ENCODE measurements at places on chromosomes 11 and 22. TPM values are rescaled to one million over a fixed set of nuclear protein-coding genes. Genes with fewer than 3 reads are reported as not detected.
A peak's percentile ranks its signal among the peaks of the same experiment; 100 is the strongest.

GRCh38 chr11:75602951-75603350 is 40.9 kb downstream of the SERPINH1 start:
- no peaks in the 10 kb centered on the region for H3K4me1 ChIP-seq
- H3K27ac ChIP-seq, result no peak overlapping the region
- DNase-seq, result no peak
- H3K4me3 ChIP-seq, result no peak overlapping the region
- H3K36me3 ChIP-seq, result no peaks in the 10 kb centered on the region

- H3K36me3 ChIP-seq, result no peaks in the 10 kb centered on the region
- DNase-seq, result no peak
- no peaks in the 10 kb centered on the region for H3K27me3 ChIP-seq
- H3K4me1 ChIP-seq, result peaks cover 75% of the 10 kb centered on the region
Measured at GRCh38 chr11:35043936-35044335, 95.0 kb upstream of the CD44 start.

GRCh38 chr11:95453616-95454171 is 222.7 kb upstream of the SESN3 start:
- no peaks in the 10 kb centered on the region for H3K27me3 ChIP-seq
- DNase-seq, result no peak
- no peak overlapping the region for H3K4me3 ChIP-seq
- H3K27ac ChIP-seq, result no peak overlapping the region
- H3K36me3 ChIP-seq, result no peaks in the 10 kb centered on the region

DNA sequence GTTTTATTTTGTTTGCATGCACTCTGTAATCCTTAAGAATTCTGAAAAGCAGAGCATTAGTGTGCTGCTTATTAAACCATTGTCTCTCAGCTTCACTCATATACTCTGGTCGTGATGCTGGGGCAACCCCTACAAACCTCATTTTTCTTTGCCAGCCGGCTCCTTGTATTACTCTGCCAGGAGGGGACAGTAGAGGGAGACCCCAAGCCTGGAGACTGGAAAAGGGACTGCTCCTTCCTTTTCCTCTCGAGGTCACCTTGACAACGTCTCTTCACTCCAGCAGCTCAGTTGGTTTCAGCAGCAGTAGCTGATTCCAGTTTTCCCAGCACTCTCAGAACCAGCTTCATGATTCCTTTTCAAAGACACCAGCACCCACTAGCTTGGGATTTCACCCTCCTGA is 2.8 kb upstream of the JHY start:
- H3K27me3 ChIP-seq, result no peaks in the 10 kb centered on the region
- H3K4me1 ChIP-seq, result peaks cover 15% of the 10 kb centered on the region
- no peak overlapping the region for H3K27ac ChIP-seq
- no peaks in the 10 kb centered on the region for H3K36me3 ChIP-seq

DNA sequence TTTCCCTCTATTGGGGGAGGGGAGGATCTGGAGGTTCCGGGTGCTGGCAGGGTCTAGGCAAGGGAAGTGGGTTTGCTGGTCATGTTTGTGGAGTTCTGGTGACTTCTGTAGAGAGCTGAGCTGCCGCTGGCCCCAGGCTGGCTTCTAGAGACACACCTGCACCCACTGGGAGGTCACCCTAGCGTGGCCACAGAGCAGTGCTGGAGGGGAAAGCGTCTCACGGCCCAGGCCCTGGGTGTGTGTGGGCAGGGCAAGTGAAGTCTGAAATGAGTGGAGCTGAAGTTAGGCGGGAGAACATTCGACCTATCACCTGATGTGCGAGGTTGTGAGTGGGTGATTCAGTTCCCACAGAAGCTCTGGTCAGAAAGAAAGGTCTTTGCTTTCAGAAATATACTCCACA is 27.9 kb downstream of the SMIM38 start:
- H3K4me3 ChIP-seq, result no peak overlapping the region
- H3K4me1 ChIP-seq, result no peaks in the 10 kb centered on the region
- no peaks in the 10 kb centered on the region for H3K36me3 ChIP-seq
- H3K27ac ChIP-seq, result no peak overlapping the region
- no peaks in the 10 kb centered on the region for H3K27me3 ChIP-seq

DNA sequence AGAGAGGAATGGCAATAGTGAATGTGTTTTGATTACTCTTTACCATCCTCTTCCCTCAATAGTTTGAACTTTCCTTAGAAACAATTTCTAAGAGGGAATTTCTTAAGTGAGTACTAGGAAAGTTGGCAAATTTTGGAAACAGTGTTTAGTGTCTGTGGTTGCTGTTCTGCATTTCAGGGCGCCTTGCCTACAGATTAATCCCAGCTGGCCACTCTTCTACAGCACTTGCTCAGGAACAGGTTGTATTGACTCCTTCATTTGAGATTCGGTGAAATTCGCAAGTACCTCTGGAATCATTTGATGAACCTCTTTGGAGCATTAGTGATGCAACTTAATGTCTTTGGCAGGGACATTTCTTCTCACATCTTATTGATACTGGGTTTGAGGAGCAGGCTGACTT is 28.3 kb downstream of the JAM3 start:
- no peak overlapping the region for H3K27ac ChIP-seq
- no peak for DNase-seq
- H3K4me1 ChIP-seq, result no peaks in the 10 kb centered on the region
- no peak overlapping the region for H3K4me3 ChIP-seq
- no peaks in the 10 kb centered on the region for H3K27me3 ChIP-seq

DNA sequence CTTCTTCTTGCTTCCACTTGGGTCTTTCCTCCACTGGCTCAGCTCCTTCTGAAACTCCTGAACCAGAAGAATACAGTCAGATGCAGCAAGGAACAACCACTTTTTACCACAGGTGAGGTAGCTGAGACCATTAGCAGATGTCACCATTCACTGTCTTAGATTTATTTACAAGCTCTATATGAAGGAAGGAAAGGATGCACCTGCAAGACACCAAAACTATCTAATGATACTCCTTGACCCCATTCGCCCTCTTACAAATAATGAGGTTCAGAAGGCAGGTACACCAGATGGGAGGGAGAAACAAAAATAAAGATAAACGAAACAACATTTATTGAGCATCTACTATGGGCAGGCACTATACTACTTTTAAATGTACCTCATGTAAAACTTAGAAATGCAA is 10.3 kb downstream of the TFIP11 start:
- peaks cover 86% of the 10 kb centered on the region for H3K36me3 ChIP-seq
- peaks cover 17% of the 10 kb centered on the region for H3K4me1 ChIP-seq
- DNase-seq, result no peak
- no peak overlapping the region for H3K27ac ChIP-seq
- H3K4me3 ChIP-seq, result no peak overlapping the region
- no peaks in the 10 kb centered on the region for H3K27me3 ChIP-seq

DNA sequence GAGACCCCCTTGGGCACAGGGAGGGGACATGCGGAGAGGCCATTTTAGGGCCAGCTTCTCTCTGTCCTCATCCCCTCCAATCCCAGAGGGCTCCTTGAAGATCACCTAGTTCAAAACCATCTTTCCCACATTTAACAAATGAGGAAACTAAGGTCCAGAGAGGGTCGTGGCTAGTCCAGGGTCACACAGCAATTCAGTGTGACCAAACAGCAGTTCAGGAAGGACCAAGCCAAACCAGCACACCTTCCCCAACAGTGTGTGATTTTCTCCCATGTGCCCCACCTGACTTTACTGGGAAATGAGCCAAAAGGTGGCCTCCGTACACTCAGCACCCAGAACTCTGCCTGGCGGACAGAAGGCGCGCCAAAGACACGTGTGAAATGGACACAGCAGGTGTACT is 51.3 kb downstream of the CACNA1I start:
- no peak overlapping the region for H3K27ac ChIP-seq
- H3K4me3 ChIP-seq, result no peak overlapping the region
- no peak for DNase-seq
- H3K36me3 ChIP-seq, result no peaks in the 10 kb centered on the region

DNA sequence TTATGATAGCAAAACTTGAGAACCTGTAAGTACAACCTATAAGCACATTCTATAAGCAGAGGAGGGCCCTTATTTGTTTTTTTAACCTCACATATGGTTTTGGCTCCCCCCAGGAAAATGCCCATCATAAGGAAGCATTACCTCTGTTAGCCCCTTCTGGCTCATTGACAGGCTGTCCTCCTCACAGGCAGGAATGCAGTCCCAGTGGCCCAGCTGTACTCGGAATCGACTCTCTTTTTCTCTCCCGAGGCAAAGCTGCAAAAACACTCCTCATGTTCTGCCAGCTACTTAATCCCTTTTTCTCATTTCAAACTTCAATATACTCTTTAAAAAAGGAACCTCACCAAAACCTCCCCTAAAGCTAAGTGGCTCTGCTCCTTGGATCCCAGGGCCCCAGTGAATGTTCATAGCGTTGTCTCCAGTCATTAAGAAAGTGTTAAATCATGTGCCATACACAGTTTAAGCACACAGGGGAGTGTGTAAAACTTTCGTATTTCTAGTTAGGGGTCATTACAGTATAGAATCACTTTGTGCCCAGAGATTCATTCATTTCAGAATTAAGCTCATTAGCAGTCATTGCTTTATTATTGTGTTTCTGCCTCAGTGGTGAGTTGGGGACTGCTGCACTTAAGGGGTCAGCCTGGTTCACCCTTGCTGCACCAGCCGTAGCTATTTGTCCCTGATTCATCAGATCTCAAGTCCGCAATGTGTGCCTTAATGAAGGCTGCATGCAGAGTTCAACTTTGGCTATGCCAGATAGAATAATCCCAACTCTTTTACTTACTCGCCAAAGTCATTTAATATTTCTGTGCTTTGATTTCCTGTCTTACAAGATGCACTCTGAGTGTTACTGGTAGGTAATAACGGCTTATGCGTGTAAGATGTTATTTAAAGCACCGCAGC is 57.6 kb downstream of the JRKL start:
- no peaks in the 10 kb centered on the region for H3K36me3 ChIP-seq
- H3K4me3 ChIP-seq, result no peak overlapping the region
- no peak for DNase-seq
- peaks cover 6% of the 10 kb centered on the region for H3K27me3 ChIP-seq
- no peak overlapping the region for H3K27ac ChIP-seq
- H3K4me1 ChIP-seq, result no peaks in the 10 kb centered on the region

GRCh38 chr11:128494418-128495332 is 92.7 kb downstream of the ETS1 start:
- H3K4me3 ChIP-seq, result peak overlapping the region; percentile 7
- H3K27me3 ChIP-seq, result no peaks in the 10 kb centered on the region
- peak overlapping the region; percentile 39 for H3K27ac ChIP-seq
- DNase-seq, result no peak

GRCh38 chr11:8068605-8069221 is 12.3 kb upstream of the TUB start:
- no peak for DNase-seq
- H3K27me3 ChIP-seq, result no peaks in the 10 kb centered on the region
- H3K36me3 ChIP-seq, result no peaks in the 10 kb centered on the region

- H3K27me3 ChIP-seq, result no peaks in the 10 kb centered on the region
- no peak overlapping the region for H3K27ac ChIP-seq
- H3K4me3 ChIP-seq, result no peak overlapping the region
- H3K4me1 ChIP-seq, result peaks cover 18% of the 10 kb centered on the region
- H3K36me3 ChIP-seq, result peaks cover 39% of the 10 kb centered on the region
- no peak for DNase-seq
Measured at GRCh38 chr22:49914256-49914655, 4.0 kb downstream of the ALG12 start.

DNA sequence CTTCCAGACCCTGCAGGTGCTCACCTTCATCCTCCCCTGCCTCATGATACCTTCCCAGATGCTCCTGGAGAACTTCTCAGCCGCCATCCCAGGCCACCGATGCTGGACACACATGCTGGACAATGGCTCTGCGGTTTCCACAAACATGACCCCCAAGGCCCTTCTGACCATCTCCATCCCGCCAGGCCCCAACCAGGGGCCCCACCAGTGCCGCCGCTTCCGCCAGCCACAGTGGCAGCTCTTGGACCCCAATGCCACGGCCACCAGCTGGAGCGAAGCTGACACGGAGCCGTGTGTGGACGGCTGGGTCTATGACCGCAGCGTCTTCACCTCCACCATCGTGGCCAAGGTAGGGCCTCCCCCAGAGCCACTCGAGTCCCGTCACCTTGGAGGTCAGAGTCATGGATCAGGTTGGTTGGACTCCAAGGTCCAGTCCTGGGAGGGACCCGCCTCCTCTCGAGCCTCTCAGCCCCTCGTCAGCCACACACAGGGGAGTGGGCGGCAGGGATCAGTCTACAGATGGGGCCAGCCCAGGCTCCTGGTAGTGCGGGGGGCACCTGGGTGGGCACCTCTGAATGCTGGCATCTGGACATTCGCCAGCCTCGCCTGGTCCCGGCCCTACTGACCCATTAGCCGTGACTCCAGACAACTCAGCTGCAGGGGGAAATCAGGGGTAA is 34.8 kb upstream of the SLC22A12 start:
- no peak overlapping the region for H3K4me3 ChIP-seq
- no peak overlapping the region for H3K27ac ChIP-seq
- H3K4me1 ChIP-seq, result no peaks in the 10 kb centered on the region

- H3K4me3 ChIP-seq, result peak overlapping the region; percentile 41
- DNase-seq, result no peak
- peaks cover 74% of the 10 kb centered on the region for H3K4me1 ChIP-seq
- peak overlapping the region; percentile 50 for H3K27ac ChIP-seq
- no peaks in the 10 kb centered on the region for H3K27me3 ChIP-seq
Measured at GRCh38 chr11:69297787-69298266, 3.9 kb downstream of the MYEOV start.

DNA sequence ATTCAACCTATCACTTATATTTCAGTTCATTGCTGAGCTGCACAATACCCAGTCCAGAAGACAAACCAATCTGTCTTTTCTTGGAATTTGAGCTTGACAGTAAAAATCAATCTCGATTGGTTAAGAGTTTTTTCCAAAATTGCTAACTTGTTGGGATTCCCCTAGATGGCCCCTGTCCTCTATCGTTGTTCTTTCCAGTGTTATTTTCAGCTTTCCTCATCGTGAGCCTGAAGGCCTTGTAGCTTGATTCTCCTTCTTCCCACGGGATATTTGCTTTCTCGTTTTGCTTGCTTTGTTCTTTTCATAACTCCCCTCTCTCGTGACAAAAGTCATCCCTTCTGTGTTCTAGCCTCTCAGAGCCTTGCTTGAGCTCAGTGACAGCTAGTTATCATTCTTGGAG is 3.1 kb downstream of the OR8B8 start:
- DNase-seq, result no peak
- H3K4me1 ChIP-seq, result no peaks in the 10 kb centered on the region
- no peaks in the 10 kb centered on the region for H3K27me3 ChIP-seq

DEPDC7 gene
- total RNA-seq, result 2.9 TPM

TRIM6 gene
- total RNA-seq, result not detected

WBP2NL gene
- 0.38 TPM for total RNA-seq

FOLH1 gene
- not detected for total RNA-seq

LMNTD2 gene
- 10.3 TPM for total RNA-seq

C11orf87 gene
- not detected for total RNA-seq

MS4A1 gene
- 0.75 TPM for total RNA-seq

HTATIP2 gene
- total RNA-seq, result 9.8 TPM

DGAT2 gene
- total RNA-seq, result 0.19 TPM

OR2AG1 gene
- total RNA-seq, result not detected

RSF1 gene
- 91.9 TPM for total RNA-seq

GPHA2 gene
- 0.49 TPM for total RNA-seq

CCDC73 gene
- not detected for total RNA-seq
